Bladder microvascular endothelial cell (primary cell): ENCODE measurements at places on chromosomes 6 and 20. TPM values are rescaled to one million over a fixed set of nuclear protein-coding genes. Genes with fewer than 3 reads are reported as not detected.

Gene VWA7
- total RNA-seq = 0.32 and 0.38 TPM in 2 replicates

Gene NAPB
- total RNA-seq = 5.0 and 13.2 TPM in 2 replicates

Gene IRF4
- under 0.01 TPM in 1 of 2 replicates, not detected in the other for total RNA-seq

Gene C6orf15
- not detected in 2 replicates for total RNA-seq

Gene GATA5
- total RNA-seq = not detected in 2 replicates

Gene NFATC2
- total RNA-seq = 2.1 and 7.5 TPM in 2 replicates

Gene NR2E1
- not detected in 2 replicates for total RNA-seq

Gene VNN1
- total RNA-seq = 0.06 TPM in 1 of 2 replicates, not detected in the other

Gene PACRG
- not detected in 2 replicates for total RNA-seq

Gene SRMS
- not detected in 2 replicates for total RNA-seq

Gene MYCT1
- 82.4 and 188 TPM in 2 replicates for total RNA-seq

Gene BNIP5
- total RNA-seq = not detected in 2 replicates

Gene GINS1
- total RNA-seq = 8.8 and 14.9 TPM in 2 replicates

Gene ZC2HC1B
- not detected in 2 replicates for total RNA-seq

Gene THBS2
- 1.2 and 5.7 TPM in 2 replicates for total RNA-seq

Gene FOXP4
- 1.3 and 4.6 TPM in 2 replicates for total RNA-seq

Gene FRS3
- total RNA-seq = 0.97 and 3.5 TPM in 2 replicates

Gene CD93
- total RNA-seq = 429 and 519 TPM in 2 replicates

Gene GMNN
- 24.9 and 30.1 TPM in 2 replicates for total RNA-seq

Gene VIP
- 0.16 and 1.3 TPM in 2 replicates for total RNA-seq

Gene MOXD1
- 0.13 and 0.16 TPM in 2 replicates for total RNA-seq

Gene GABRR2
- total RNA-seq = 0.32 and 1.2 TPM in 2 replicates

Gene GPR63
- total RNA-seq = under 0.01 and 0.13 TPM in 2 replicates

Gene TTPAL
- 1.6 and 4.9 TPM in 2 replicates for total RNA-seq
